Upper lobe of right lung (tissue), 1 donor: ENCODE measurements at places on chromosomes 16 and 17. TPM values are rescaled to one million over a fixed set of nuclear protein-coding genes. Genes with fewer than 3 reads are reported as not detected.
A peak's percentile ranks its signal among the peaks of the same experiment; 100 is the strongest.

The KRTAP4-9 gene
- total RNA-seq, result not detected

The SLC9A5 gene
- 2.4 TPM for total RNA-seq

The CEP131 gene
- 7.5 TPM for total RNA-seq

- H3K4me1 ChIP-seq, result peaks cover 4% of the 10 kb centered on the region
- no peak for DNase-seq
- H3K4me3 ChIP-seq, result no peak overlapping the region
- H3K27ac ChIP-seq, result no peak overlapping the region
Observed at GRCh38 chr17:63173903-63174302, 207.9 kb downstream of the TANC2 start.

DNA sequence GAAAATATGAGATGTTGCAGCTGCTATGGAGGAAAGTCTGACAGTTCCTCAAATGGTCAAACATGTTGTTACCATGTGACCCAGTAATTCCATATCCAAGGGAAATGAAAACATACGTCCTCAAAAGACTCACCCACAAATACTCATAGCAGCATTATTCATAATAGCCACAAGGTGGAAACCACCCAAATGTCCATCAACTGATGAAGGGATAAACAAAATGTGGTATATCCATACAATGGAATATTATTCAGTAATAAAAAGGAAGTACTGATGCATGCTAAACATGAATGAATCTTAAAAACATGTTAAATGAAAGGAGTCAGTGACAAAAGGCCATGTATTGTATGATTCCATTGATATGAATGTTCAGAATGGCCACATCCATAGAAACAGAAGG is 140.2 kb downstream of the PITPNC1 start:
- H3K27me3 ChIP-seq, result no peaks in the 10 kb centered on the region
- no peak for DNase-seq
- no peak overlapping the region for H3K27ac ChIP-seq
- H3K4me3 ChIP-seq, result no peak overlapping the region

DNA sequence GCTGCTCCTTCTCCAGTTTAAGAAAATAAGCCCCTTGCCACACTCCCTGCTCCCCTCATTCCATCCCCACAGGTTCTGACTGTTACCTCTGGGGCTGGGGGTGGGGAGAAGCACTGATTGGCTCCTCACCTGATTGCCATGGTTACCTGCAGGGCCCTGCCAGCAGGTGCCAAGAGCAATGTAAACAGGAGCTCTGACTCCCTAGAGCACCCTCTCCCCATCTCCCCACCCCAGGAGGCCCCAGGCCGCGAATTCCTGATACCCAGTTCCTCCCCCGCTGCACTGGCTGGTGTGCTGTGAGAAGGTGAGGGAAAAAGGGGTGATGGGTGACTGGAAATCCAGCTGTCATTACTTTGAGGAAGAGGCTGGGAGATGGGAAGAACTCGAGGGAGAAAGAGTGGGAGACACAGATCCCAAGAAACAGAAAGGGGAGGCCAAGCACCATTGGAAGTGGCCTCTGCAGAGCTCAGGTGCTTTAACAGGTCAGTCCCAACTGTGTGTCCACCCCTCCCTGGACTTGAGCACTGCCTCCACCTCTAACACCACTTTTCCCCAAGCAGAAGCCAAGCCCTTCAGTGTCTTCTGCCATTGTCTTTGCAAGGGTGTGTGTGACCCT is 4.5 kb downstream of the PCGF2 start:
- H3K4me3 ChIP-seq, result no peak overlapping the region
- H3K27me3 ChIP-seq, result no peaks in the 10 kb centered on the region
- peaks cover 6% of the 10 kb centered on the region for H3K36me3 ChIP-seq
- DNase-seq, result peak; percentile 72
- H3K27ac ChIP-seq, result no peak overlapping the region
- peaks cover 40% of the 10 kb centered on the region for H3K4me1 ChIP-seq

GRCh38 chr16:30366511-30366910 is 3.8 kb downstream of the TBC1D10B start:
- peaks cover 37% of the 10 kb centered on the region for H3K36me3 ChIP-seq
- H3K4me3 ChIP-seq, result no peak overlapping the region
- no peak for DNase-seq
- peaks cover 28% of the 10 kb centered on the region for H3K4me1 ChIP-seq
- H3K27ac ChIP-seq, result no peak overlapping the region

The SMYD4 gene
- 17.8 TPM for total RNA-seq

DNA sequence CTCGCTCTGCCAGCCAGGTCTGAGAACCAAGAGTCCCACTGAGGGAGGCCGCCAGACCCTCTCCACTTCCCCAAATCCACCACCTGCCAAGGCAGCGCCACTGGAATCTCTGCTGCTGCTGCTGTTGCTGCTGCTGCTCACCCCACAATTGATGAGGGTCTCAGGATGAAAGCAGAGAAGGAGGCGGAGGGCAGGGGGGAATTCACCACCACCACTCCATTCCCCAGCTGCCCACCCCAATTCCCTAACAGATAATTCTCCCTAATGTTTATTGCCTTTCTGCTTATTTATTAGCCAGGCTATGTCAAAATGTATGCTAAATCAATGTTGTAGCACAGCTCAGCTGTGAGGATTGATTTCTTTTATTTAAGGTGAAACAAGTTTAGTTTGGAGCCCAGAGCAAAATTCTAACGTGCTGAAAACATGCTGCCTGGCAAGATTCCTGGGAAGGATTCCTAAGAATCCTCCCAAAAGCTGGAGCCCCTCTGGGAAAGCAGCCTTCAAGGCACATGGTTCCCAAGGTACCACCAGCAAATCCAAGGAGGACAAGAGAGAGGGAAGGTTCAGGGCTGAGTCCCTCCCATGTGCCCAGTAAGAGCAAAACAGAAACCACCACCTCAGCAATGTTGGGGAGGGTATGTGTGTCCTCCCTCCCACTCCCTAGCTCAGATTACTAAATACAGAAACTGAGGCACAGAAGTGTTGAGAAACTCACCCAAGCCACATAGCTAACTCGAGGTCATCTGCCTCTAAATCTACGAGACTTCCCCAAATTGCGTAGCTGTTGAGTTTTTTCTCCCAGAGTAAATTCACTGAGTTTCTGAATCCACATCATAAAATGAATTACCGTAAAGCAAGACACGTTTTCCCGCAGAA is 12.2 kb upstream of the CDH5 start:
- H3K4me3 ChIP-seq, result no peak overlapping the region
- H3K4me1 ChIP-seq, result peaks cover 3% of the 10 kb centered on the region
- H3K27me3 ChIP-seq, result no peaks in the 10 kb centered on the region
- peak; percentile 8 for DNase-seq
- H3K27ac ChIP-seq, result no peak overlapping the region

DNA sequence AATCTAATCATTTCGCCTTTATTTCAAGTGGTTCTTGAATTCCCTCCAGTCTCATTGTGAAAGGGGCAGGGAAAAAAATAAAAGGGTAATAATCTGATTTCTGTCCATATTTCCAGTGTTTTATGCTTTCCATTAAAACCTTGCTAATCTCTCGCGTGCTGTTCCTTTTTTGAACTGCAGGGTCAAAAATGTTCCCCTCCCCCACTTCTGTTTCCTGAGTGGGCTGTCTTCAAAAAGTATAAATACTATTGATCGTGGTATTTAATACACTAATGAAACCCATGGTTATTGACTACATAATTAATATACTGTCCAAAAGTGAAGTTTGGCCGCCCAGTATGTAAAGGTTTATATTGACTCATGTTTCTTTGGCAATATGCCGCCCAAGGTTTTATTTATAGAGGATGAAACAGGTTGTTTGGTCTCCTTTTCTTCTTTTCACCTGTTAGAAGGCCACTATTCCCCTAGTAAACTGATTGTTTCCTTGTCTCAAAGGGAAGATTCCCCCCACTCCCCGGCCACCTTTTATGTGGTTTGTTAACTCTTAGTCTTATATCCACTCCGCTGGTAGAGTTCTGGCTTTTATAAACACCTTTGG is 69.7 kb downstream of the RPA1 start:
- H3K4me3 ChIP-seq, result no peak overlapping the region
- no peaks in the 10 kb centered on the region for H3K4me1 ChIP-seq

GRCh38 chr17:43911904-43912303 is 4.6 kb upstream of the MPP2 start:
- H3K36me3 ChIP-seq, result no peaks in the 10 kb centered on the region
- H3K4me1 ChIP-seq, result peaks cover 14% of the 10 kb centered on the region
- no peak for DNase-seq
- H3K27ac ChIP-seq, result no peak overlapping the region
- no peak overlapping the region for H3K4me3 ChIP-seq

- no peak overlapping the region for H3K4me3 ChIP-seq
- H3K36me3 ChIP-seq, result no peaks in the 10 kb centered on the region
- H3K27me3 ChIP-seq, result no peaks in the 10 kb centered on the region
- no peak overlapping the region for H3K27ac ChIP-seq
- no peak for DNase-seq
Observed at GRCh38 chr17:41096055-41096454, 1.9 kb downstream of the KRTAP4-8 start.

DNA sequence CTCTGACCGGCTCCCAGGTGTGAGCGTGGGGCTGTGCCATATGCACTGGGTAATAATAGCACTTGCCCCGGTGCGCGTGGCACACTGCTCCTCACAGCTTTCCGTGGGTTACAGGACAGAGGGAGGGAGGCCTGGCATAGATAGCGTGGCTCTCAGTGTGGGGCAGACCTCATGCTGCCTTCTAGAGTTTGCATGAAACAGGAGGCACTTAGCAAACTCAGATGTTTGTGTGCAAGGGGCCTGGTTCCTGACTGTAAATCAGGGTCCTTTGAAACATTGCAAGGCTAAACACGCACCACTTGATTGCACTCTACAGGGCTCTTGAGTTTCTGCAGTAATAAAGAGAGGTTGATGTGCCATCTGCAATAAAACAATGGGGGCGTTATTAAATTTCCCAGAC is 101.7 kb downstream of the RPTOR start:
- no peak for DNase-seq
- H3K4me3 ChIP-seq, result no peak overlapping the region
- H3K36me3 ChIP-seq, result no peaks in the 10 kb centered on the region

GRCh38 chr17:55926276-55926990 is 175.6 kb downstream of the PCTP start:
- DNase-seq, result no peak
- no peaks in the 10 kb centered on the region for H3K27me3 ChIP-seq
- no peak overlapping the region for H3K4me3 ChIP-seq
- no peak overlapping the region for H3K27ac ChIP-seq
- no peaks in the 10 kb centered on the region for H3K4me1 ChIP-seq
- H3K36me3 ChIP-seq, result no peaks in the 10 kb centered on the region

DNA sequence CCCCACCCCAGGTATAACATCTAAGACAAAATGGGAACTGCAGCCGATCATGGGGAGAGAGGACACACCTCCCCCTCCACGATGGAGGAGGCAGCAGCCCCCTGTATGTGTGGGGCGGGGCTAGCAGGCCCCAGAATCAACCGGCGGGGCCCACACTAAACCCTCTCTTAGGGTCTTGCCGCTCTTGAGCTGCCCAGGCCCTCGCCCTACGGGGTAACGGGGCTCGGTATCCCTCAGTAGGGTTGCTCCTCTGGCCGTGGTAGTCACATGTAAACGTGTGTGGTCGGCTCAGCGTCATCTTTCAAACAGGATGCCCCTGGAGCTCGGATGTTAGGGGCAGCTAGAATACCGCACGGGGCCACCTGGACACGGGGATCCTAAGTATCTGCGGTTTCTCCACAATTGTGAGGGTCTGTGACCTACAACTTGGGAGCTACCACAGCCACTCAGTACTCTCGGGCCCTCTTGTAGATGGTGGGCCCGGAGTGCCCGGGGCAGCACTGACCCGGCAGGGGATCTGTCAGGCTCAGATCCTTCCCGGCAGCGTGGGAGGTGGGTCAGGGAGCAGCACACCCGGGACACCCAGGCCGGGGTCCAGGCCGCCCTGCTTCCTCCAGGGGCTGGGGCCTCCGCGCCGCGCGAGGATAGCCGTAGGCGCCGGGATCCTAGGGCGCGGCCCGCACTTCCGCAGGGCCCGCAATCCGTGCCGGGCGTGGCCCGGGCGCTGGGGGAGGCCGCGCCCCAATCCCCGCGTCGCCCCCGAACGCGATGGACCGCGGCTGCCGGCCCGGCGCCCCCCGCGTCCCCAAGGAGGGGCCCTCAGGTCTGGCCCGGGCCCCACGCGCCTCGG is 781 bp downstream of the ARHGDIA start:
- H3K27ac ChIP-seq, result peak overlapping the region; percentile 89
- H3K27me3 ChIP-seq, result no peaks in the 10 kb centered on the region
- H3K4me1 ChIP-seq, result peaks cover 43% of the 10 kb centered on the region
- peak overlapping the region; percentile 79 for H3K4me3 ChIP-seq

DNA sequence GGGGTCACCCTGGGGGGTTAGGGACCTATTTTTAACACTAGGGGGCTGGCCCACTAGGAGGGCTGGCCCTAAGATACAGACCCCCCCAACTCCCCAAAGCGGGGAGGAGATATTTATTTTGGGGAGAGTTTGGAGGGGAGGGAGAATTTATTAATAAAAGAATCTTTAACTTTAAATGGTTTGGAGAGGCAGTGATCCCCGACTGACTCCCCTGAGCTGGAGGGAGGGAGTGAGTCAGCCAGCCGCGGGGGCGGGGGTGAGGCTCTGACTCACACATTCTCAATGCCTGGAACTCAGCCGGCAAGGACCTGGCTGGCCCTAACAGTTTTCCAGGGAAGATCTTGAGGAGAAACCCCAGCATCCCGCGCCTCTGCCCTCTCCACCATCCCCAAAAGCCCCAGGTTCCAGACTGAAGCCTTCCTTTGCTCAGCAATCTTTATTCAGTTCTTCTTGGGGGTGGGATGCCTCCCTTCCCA is 1.5 kb downstream of the HCFC1R1 start:
- peaks cover 11% of the 10 kb centered on the region for H3K27me3 ChIP-seq
- peaks cover 13% of the 10 kb centered on the region for H3K36me3 ChIP-seq
- H3K27ac ChIP-seq, result peak overlapping the region; percentile 91
- peak; percentile 94 for DNase-seq
- H3K4me3 ChIP-seq, result peak overlapping the region; percentile 68
- peaks cover 49% of the 10 kb centered on the region for H3K4me1 ChIP-seq

- H3K4me3 ChIP-seq, result no peak overlapping the region
- H3K27me3 ChIP-seq, result no peaks in the 10 kb centered on the region
- DNase-seq, result no peak
- peaks cover 50% of the 10 kb centered on the region for H3K36me3 ChIP-seq
- H3K27ac ChIP-seq, result no peak overlapping the region
- H3K4me1 ChIP-seq, result no peaks in the 10 kb centered on the region
Observed at GRCh38 chr17:60665602-60666001, 12.0 kb upstream of the BCAS3 start.

DNA sequence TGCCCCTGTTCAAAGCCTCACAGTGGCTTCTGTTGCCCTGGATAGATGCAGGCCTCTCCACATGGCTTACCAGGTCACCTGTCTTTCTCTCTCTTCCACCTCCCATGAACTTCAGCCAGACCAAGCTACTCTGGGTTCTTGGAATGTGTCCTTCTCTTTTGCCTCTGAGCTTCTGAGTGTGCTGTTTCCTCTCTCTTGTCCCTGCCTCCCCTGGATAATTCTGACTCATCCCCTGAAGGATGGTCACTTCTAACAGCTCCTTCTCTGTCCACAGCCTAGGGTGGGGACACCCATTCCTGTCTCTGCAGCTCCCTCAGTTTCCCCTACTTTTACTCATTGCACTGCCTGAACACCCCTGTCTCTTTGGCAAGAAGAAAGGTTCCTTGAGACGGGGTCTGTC is 2.9 kb downstream of the GUCY2D start:
- H3K27ac ChIP-seq, result no peak overlapping the region
- H3K27me3 ChIP-seq, result peaks cover 36% of the 10 kb centered on the region
- H3K4me3 ChIP-seq, result no peak overlapping the region
- peaks cover 14% of the 10 kb centered on the region for H3K4me1 ChIP-seq

The SLC6A2 gene
- total RNA-seq, result not detected

The KATNIP gene
- 23.8 TPM for total RNA-seq

The DYNLRB2 gene
- total RNA-seq, result not detected

GRCh38 chr17:28427371-28427770 is 21.4 kb upstream of the SLC46A1 start:
- H3K27me3 ChIP-seq, result peaks cover 6% of the 10 kb centered on the region
- H3K4me1 ChIP-seq, result no peaks in the 10 kb centered on the region
- H3K4me3 ChIP-seq, result no peak overlapping the region
- no peak for DNase-seq
- H3K36me3 ChIP-seq, result no peaks in the 10 kb centered on the region

The CCL5 gene
- total RNA-seq, result 22.5 TPM

The CCL7 gene
- not detected for total RNA-seq

The RARA gene
- 69.7 TPM for total RNA-seq
